ENCODE measurements at places on chromosomes 2 and 18.

DNA sequence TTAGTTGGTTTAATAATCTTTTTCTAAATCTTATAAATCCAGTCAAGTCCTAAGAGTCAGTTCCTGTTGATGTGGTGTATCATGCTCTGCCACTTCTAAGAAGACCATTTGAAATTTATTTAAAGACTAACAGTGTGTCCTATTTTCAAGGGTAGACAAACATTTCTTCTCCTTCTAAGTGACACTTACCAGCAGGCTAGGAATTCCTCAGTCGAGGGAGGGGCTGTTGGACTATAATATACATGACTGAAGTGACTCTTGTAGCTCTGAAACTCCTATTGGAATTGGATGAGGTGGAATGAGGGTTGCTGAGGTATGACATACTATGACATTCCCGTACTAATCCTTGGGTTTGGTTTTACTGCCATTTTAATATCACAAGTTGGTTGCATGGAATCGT lies 30.6 kb downstream of the ITGB6 start:
- no peak for DNase-seq

GRCh38 chr18:55918444-55918843 lies 330.5 kb upstream of the TCF4 start:
- DNase-seq = no peak

DNA sequence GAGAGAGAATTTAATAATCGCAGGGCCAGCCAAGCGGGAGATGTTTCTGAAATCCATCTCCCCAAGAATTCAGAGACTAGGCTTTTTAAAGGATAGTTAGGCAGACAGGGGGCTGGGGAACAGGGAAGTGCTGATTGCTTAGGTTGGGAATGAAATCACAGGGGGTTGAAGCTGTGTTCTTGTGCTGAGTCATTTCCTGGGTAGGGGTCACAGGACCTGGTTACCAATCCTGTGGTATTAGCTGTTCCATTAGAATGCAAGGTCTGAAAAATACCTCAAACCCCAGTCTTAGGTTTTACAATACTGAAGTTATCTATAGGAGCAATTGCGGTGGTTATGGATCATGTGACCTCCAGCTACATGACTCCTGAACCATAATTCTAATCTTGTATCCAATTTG lies 4.6 kb downstream of the SP140 start:
- DNase-seq = no peak

GRCh38 chr2:216447293-216447692 lies 35.0 kb downstream of the SMARCAL1 start:
- no peak for DNase-seq

DNA sequence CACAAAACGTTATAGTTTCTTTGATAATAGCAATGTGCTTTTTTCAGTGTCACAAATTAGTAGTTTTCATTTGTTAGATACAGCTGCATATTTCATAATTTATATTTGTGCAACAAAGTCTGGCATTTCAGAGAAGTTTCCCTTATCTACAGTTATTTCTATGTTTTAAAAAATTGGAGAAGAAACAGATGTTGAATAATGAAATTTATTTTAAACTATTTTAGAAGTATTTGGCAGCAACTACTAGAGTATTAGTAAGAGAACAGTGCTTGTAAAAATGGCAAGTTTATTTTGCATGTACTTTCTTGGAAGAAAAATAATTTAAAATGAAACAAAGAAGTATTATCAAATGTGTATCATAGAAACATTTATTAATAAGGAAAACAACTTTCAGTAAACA lies 68.6 kb upstream of the COL5A2 start:
- no peak for DNase-seq

DNA sequence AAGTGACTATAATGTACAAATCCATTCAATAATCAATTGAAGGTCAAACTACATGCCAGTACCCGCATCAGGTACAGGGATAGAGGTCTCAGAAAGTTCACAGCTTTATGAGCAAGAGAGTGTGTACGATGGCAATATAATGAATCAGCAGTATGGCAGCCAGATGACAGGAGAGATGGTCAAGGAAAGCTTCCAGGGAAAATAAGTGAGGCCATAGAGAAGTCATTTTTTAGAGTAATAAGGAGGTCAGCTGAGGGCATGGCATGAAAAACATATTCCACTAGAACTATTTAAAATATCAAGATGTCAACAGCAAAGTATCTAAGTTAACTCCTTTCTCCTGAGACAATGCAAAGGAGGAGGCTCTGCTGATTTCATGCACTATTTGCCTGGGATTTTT lies 108.0 kb downstream of the SLC8A1 start:
- no peak for DNase-seq

DNA sequence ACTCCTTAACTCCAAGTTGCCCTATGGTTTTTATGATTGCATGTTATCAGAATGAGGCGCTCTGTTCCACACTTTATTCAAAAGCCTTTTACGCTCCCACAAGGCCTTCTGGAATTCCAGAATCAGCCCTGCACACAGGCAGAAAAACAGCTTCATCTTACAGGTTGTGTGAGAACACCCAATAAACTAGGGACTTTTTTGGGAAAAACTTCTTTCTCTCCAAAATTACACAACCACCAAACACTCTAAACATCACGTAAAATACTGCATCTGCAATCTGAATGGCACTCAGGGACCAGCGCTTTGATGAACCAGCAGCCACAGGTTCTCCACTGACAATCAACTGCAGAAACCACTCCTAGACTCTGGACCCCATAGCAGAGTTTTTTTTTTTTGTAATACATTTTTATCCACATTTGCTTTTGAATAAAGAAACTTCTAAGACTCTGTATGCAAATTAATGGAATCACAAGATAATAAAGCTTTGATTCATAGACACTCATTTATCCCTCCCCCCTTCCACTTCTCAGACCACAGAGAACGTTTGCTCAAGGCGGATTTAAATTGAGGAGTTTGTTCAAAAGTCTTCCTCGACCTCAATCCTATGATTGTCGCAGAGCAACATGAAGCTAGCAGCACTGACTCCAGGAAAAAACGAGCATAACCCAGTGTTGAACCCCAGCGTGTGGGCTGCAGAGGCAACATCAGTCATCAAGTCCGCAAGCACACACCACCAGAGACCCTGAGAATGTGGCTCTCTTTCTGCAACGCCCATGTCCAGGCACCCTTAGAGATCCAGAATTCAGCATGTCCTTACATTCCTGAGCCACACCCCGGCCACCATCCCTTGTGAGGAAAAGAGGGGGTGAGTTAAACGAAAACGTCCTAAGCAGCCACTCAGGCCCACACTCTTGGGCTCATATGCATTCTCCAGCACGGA lies 116.5 kb downstream of the MBP start:
- no peak for DNase-seq

DNA sequence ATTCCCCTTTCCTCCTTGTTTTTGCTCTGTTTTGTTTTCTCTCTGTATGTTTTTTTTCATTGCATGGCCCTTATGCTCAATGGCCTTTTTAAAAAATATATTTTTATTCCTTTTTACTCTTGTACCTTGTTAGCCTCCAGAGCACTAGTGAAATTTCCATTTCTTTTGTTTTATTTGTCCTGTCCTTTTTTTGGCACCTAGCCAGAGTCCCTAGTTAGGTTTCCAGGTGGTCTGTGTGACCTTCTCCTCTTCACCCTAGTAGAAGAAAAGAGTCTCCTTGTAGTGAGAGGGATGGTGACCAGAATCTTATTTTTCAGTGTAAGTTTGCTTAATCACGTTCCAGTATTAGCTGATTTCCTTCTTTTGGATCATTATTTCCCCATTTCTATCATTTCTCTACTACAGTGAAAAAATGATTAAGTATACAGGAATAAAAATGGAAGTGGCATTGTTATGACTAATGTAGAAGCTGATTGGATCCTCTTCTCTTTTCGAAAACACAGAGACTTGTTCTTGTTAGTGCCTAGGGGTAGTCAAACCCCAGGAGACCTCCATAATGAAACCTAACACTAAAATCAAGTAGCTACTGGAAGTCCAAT lies 65.9 kb downstream of the NBEAL1 start:
- DNase-seq = no peak

DNA sequence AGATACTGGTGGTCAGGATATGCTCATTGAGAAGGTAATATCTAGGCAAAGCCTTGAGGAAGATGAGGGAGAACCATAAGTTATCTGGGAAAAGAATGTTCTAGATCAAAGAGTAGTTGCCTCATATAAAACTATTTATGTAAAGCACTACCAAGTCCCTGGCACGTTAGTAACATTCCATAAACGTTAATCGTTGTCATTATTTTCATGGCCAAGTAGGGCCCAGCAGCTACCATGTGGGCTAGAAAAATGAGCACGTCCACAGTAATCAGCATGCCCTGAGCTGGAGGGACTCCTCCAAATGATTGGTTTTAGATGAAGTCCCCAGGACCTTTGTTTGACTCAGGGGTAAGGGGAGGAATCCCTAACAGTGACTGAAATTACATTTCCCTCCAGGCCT lies 32.7 kb upstream of the AFTPH start:
- DNase-seq = no peak

GRCh38 chr2:36369163-36369562 lies 13.6 kb downstream of the CRIM1 start:
- DNase-seq = no peak

- no peak for DNase-seq
Measured at GRCh38 chr2:206979922-206980321, 40.6 kb downstream of the CPO start.

GRCh38 chr2:158484892-158485556 lies 28.3 kb downstream of the PKP4 start:
- no peak for DNase-seq

DNA sequence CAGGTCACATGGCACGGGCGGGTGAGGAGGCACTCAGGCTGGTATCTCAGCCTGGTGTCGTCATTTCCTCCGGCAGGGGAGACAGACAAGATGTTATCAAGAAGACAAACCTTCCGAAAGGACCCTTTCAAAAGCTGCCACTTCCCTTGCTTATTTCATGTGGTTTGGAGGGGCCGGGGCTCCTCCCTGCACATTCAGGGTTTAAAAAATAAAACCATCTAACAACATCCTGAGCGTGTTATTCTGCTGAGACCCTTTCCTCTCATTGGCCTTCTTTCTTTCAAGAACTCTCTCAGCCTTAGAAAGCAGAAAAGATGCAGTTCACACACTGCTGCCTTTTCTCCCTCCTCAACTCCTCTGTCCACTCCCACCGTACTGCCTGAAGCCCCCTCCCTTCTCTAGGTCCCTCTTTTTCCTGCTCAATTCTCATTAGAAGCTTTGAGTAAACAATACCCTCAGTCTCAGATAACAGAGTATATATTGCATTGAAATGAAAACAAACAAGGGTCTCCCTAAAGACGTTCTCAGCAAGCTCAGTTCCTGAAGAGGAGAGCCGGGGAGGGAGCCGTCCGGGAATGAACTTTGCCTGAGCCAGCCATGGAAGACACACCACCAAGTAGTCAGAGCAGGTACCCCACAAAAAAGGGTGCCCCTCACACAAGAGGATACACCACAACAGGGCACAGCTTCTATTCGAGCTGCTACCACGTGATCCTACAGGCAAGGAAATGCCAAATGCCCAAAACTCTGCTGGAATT lies 9.7 kb downstream of the SMAD7 start:
- peak; percentile 68 for DNase-seq

All from stimulated activated naive CD4-positive, alpha-beta T cell treated with Interleukin-2 at 50 U/mL for 16 hours (primary cell).